Neural crest cell (in vitro differentiated cells): ENCODE measurements at places on chromosomes 2 and 18.

DNA sequence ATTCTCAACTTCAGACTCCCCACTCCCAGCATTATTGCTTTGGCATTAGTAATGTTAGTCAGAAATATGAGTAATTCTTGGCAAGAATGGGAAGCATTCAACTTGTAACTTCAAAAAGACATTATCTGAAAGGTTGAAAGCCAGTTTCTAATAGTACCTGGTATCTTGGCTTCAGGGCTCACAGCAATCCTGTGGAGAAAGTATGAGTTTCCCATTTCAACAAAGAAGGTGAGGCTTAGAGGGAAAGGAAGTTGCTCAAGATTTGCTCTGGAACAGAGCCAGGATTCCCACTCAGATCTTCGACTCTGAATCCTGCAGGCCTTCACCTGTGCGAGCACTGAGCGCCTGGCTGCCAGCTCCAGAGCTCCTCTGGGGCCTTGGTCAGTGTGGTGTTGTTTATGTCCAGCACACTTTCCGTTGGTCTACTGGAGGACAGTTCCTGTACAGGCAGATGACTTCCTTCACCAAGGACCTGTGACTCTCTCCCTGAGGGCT is 136.1 kb downstream of the MCFD2 start:
- DNase-seq: no peak

GRCh38 chr2:138609446-138609845 is 107.9 kb downstream of the SPOPL start:
- no peak for DNase-seq

GRCh38 chr2:88841224-88841929 is 149.9 kb downstream of the RPIA start:
- DNase-seq: no peak

GRCh38 chr2:121345887-121346286 is 60.9 kb upstream of the TFCP2L1 start:
- no peak for DNase-seq

- DNase-seq: no peak
These were observed 620 bp downstream of the NGEF start for GRCh38 chr2:233012301-233012971.

- no peak for DNase-seq
These were observed 902.6 kb upstream of the GCFC2 start for GRCh38 chr2:76613330-76613729.

DNA sequence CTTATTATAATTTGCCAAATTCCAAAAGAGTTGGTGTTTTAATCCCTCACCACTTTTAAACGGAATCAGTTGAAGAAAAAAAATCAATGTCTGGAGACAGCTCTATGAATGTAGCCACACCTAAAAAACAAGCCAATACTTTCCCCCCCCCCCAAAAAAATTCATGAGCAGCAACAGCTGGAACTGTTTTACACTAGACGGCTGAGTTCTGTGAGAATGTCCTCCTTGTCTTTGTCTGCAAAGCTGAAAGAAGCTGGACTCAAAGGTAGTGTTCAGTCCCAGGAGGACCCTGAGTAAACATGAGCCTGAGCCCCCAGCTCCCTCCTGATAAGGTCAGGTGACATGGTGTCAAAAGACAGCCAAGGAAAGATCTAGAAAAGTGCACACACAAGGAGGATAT is 68.2 kb downstream of the ZNF521 start:
- no peak for DNase-seq

- no peak for DNase-seq
These were observed 14.0 kb downstream of the ALPG start for GRCh38 chr2:232420463-232421188.

DNA sequence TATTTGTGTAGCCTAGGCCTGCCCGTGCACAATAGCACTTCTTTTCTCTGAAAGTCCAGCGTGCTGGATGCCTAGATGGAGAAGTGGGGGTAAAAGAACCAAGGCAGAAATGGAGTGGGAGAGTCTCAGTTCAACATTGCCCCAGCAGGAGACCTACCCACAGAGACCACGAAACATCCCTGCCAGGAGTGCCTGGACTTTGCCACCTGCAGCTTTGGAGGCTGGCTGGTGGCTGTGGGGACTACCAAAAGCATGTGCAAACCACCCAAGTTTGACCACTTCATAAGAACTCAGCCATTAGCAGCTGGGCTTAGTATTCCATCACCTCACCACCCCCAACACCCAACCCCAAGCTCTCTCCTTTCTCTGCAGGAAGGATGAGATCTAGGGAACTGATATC is 416.9 kb upstream of the ID2 start:
- no peak for DNase-seq

DNA sequence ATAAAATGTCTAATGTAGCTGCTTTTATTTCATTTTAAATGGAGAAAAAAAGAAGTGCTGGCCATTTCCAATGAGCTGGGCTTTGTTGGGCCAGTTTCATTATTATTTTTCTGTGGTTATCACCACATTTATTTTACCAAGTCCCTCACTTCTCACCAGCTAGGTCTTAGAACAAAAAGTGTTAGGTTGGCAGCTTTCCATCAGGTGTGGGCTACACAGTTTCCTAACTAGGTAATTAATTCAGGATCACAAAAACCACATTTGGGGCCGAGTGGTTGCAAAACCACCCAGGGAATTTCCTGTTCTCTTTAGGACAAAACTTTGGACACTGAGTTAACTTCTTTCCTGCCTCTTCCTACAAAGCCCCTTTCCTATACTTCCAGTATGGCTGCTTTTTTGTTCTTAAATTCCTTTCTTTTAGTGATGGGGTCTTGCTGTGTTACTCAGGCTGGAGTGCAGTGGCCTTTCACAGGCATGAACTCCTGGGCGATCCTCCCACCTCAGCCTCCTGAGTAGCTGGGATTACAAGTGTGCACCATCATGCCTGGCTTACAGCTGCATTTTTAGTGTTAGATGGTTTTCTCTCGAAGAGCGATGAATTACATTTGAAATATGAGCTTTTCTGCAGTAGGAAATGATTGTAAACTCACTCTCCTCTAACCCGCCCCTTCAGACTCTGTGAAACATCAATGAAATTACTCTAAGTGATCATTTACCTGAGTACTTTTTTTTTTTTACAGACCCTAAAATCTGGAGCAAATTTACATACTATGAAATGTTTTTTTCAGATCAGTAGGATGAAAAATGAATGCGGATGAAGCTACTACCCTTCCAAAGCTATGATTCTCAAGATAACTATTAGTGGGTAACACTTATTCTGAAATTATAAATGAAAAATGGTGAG is 2.6 kb upstream of the ZFP36L2 start:
- no peak for DNase-seq

- no peak for DNase-seq
These were observed 28.7 kb upstream of the RTN4 start for GRCh38 chr2:55078956-55079355.

- DNase-seq: no peak
These were observed 377.8 kb upstream of the FSIP2 start for GRCh38 chr2:185360776-185361175.

- DNase-seq: no peak
These were observed 54.5 kb downstream of the TBC1D8 start for GRCh38 chr2:101096619-101097142.

- no peak for DNase-seq
These were observed 47.6 kb downstream of the DIS3L2 start for GRCh38 chr2:232008907-232009638.

- no peak for DNase-seq
These were observed 83.7 kb upstream of the GALNT5 start for GRCh38 chr2:157173740-157174184.

DNA sequence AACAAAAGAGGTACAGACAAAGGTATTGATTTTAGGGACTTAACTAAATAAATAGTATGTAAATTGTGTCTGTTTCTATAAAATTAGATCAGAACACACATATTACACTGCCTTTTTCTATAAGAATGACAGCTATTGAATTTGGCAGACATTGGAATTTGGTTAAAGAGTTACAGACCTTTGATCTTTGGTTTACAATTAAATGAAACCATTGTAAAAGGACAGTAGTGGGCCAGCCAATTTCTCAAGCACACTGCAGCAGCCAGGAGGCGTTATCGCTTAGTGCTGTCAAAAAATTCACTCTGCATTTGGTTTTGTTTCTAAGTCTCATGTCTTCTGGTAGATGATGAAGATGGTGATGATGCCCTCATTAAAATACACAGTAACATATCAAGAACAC is 175.9 kb downstream of the NR4A2 start:
- no peak for DNase-seq

DNA sequence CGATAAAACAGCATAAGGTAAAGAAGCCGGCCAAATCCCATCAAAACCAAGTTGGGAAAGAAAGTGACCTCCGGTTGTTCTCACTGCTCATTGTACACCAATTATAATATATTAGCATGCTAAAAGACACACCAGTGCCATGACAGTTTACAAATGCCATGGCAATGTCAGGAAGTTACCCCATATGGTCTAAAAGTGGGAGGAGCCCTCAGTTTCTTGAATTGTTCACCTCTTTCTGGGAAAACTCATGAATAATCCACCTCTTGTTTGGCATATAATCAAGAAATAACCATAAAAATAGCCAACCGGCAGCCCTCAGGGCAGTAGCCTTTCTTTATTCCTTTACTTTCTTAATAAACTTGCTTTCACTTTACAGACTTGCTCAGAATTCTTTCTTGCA is 544.9 kb upstream of the SETBP1 start:
- DNase-seq: no peak

DNA sequence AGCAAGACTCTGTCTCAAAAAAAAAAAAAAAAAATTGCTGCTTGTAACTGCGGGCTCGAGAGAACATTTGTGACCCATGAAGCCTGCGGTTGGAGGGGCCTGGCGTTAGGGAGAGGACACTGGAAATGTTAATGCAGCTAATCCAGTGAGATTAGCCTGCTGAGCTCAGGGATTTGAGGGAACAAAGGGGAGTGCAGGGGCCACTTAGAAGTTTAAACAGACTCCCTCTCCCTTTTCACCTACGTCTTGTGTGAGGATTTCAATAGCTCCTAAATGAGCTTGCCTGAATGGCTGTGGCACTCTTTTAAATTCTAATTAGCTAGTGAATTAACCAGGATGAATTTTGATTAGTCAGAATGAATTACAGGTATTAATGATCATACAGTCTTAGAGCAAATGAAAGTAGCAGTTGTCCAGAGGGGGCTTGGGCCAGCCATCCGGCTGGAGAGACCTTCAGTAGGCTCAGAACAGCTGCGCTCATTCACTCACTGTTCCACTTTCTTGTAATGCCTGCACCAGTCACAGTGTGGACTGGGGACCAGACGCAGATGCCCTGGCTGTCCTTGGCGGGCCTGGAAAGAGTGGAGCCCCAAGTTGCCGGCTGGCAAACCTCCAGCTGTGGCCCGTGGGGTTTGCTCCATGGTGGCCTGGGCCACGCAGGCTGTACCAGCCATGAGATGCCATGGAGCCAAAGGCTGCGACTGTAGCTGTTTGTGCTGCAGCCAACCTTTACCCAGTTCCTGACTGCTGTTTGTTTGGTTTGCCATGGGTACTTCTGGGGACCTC is 20.8 kb downstream of the LDLRAD4 start:
- DNase-seq: no peak

DNA sequence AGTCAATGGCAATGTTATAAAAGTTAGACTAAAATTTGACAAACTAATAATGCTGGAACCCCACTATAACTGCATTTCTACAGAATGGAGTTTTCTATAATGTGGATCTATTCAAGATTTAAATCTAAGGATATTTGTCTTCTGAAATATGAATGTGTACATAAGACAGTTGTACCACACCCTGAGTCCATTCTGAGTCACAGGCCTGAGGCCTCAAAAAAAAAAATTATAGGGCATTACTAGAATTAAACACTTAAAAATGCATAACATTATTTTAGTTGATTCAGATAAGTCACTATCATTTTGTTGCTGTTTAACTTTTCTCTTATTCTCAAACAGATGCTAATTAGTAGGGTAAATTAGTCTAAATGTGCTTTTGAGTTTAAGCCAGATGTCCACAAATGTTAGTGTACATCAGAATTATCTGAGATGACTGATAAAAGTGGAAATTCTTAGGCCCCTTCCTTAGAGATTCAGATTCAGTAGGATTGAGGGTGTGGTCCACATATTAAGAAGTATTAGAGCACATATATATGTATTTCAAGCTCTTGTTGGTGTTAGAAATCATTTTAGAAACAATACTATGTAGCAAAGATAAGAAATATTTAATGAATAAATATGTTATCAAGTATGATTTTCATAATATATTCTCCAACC is 42.4 kb upstream of the COL5A2 start:
- no peak for DNase-seq

- no peak for DNase-seq
These were observed 151.7 kb downstream of the ANKRD44 start for GRCh38 chr2:197158591-197159550.

- DNase-seq: no peak
These were observed 73.3 kb downstream of the SH3BP4 start for GRCh38 chr2:235024931-235025773.

DNA sequence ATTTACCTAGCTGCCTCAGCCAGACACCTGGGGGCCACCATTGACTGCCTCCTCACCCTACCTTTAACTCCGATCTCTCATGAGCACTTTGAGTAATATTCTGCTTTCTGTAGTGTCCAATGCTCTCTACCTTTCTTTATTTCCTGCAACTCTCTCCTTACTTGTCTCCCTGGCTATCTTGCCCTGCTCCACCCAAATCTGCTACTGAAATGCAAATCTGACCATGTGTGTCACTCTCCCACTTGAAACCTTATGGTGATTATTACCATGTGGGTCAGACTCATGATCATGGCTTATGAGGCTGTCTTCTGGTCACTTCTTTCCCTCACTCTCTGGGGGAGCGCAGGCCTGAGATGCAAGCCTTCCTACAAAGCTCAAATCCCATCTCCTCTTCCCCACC is 83.3 kb downstream of the INSIG2 start:
- DNase-seq: no peak

DNA sequence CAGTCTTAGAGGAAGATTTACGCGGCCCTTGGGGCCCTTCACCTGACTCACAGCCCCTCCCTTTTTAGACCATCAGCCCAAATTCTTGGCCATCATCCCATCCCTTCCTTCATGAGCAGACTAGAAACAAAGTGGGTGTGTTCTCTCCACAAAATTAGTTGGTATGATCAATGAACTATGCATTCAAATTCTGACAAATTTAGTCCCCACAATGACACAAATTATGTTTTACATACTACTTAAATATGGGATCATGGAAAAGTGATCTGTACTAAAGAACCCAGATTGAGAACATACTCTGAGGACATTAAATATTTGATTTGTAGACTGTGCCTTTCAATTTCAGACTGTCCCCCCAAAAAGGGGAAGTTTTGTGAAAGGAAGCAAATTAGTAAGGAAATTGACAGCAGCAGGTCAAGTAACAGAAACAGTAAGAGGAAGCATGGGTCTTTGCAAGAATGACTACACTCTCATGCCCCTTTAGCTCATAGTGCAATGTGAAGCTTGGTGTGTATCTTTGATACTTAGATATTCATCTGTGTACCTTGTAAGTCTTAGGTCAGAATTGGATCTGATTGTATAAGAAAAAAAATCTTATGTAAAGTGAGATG is 2.2 kb upstream of the MAPRE2 start:
- no peak for DNase-seq

GRCh38 chr2:219542931-219543595 is 546 bp downstream of the CHPF start:
- peak; percentile 42 for DNase-seq

- DNase-seq: no peak
These were observed 38.0 kb downstream of the NPC1 start for GRCh38 chr18:23548275-23548674.
